Stimulated activated CD8-positive, alpha-beta memory T cell treated with anti-CD3 and anti-CD28 coated beads, Interleukin-7, amount 100 ng/mL, for 1 hour (primary cell): ENCODE measurements at places on chromosomes 3 and 15.
A peak's percentile ranks its signal among the peaks of the same experiment; 100 is the strongest.

- no peak for DNase-seq
These were observed 214.9 kb upstream of the WNT5A start for GRCh38 chr3:55701997-55702396.

GRCh38 chr3:57168151-57168550 lies 3.0 kb upstream of the IL17RD start:
- DNase-seq, result no peak

GRCh38 chr3:1823867-1824266 lies 274.8 kb upstream of the CNTN4 start:
- no peak for DNase-seq

- DNase-seq, result no peak
These were observed 94.2 kb upstream of the THRB start for GRCh38 chr3:24588629-24589512.

- no peak for DNase-seq
These were observed 21.3 kb downstream of the MDFIC2 start for GRCh38 chr3:70291097-70291482.

DNA sequence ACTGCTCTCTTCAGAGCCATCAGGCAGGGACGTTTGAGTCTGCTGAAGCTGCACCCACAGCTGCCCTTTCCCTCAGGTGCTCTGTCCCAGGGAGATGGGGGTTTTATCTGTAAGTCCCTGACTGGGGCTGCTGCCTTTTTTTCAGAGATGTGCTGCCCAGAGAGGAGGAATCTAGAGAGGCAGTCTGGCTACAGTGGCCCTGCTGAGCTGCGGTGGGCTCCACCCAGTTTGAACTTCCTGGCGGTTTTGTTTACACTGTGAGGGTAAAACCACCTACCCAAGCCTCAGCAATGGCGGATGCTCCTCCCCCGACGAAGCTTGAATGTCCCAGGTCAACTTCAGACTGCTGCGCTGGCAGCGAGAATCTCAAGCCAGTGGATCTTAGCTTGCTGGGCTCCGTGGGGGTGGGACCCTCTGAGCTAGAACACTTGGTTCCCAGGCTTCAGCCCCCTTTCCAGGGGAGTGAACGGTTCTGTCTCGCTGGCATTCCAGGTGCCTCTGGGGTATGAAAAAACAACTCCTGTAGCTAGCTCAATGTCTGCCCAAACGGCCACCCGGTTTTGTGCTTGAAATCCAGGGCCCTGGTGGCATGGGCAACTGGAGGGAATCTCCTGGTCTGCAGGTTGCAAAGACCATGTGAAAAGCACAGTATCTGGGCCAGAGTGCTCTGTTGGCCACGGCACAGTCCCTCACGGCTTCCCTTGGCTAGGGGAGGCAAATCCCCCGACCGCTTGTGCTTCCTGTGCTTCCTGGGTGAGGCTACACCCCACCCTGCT lies 21.1 kb upstream of the ST6GAL1 start:
- DNase-seq, result peak; percentile 55

GRCh38 chr15:45611305-45611704 lies 23.5 kb upstream of the SQOR start:
- no peak for DNase-seq

- no peak for DNase-seq
These were observed 229.2 kb downstream of the RYR3 start for GRCh38 chr15:33539825-33540573.

- no peak for DNase-seq
These were observed 121.8 kb upstream of the CADM2 start for GRCh38 chr3:84836961-84837360.

- no peak for DNase-seq
These were observed 28.4 kb upstream of the EPHB3 start for GRCh38 chr3:184532940-184533732.

- no peak for DNase-seq
These were observed 119.0 kb downstream of the XXYLT1 start for GRCh38 chr3:195151866-195152541.

GRCh38 chr3:42473083-42473932 lies 29.1 kb upstream of the VIPR1 start:
- DNase-seq, result no peak

GRCh38 chr3:159650726-159651125 lies 337.9 kb upstream of the IL12A start:
- no peak for DNase-seq

- DNase-seq, result no peak
These were observed 20.2 kb upstream of the PARP14 start for GRCh38 chr3:122660297-122660974.

- DNase-seq, result no peak
These were observed 114.7 kb upstream of the PLCL2 start for GRCh38 chr3:16770021-16770420.

DNA sequence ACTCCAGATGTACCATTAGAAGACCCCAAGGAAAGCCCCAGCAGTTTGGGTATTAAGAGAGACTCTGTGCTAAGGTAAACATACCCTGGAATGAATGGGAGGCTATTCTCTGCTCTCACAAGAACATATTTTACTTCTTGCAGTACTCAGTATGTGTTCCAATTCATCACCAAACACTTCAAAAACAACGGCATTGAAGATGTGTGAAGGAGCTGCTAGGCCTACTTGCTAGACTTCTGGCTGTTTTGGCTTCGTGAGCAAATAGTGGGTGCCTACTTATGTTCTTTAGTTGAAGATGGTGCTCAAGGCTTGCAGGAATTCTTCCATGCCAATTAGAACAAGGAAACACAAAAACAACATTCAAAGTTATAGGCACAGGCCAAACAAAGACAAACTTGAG lies 514.5 kb downstream of the ROBO1 start:
- DNase-seq, result no peak

- DNase-seq, result no peak
These were observed 7.8 kb downstream of the BNC1 start for GRCh38 chr15:83276661-83277060.

DNA sequence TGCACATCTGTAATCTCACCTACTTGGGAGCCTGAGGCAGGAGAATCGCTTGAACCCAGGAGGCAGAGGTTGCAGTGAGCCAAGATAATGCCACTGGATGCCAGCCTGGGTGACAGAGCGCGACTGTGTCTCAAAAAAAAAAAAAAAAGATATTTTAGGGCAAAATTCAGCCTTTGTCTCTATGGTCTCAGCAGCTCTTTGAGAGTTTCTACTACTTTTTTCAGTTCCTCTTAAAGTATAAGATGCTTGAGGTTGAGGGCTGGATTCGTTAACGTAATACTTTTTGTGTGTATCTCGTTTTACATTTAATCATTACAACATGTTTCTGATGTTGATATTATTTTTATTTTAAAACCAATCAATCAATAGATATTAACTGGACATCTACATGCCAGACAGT lies 381.2 kb upstream of the TBL1XR1 start:
- DNase-seq, result no peak

DNA sequence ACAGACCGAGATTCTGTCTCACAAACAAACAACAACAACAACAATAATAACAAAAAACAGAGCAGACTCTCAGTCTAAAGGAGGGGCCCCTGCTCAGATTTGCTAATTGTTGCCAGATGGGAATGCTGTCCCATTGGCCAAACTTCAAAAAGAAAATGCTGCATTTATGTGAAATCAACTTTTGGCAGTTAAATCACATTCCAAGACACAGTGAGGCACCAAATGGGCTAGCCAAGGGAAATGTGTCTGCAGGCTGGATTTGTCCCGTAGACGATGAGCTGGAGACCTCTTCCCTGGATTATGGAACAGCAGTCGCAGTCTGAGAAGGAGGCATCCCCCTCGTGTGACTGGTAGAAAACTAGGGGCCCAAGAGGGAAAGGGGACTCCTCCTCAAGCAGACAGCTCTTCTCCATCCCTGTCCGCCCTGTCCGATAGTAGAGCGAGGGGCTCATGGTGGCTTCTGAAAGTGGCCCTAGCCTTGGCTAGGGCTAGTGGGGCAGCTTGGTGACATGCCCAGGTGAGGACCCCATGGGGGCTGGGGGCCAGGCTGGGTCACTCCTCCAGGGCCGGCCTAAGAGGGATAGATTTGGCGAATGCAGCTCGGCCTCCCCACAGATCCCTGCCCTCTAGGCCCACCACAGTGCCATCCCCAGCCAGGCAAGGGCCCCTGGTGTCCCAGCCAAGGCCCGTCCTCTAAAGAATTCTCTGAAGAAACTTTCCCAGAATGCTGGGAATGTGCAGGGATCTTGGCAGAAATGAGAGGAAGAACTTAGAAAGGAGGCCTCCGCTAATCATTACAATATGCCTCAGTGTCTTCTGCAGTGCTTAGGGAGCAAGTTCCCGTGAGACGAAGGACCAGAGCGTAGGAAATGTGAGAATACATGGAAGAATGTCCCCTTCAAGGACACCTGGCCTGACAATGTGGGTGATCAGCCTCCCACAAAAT lies 2.0 kb downstream of the SLC22A14 start:
- DNase-seq, result no peak

GRCh38 chr15:34327906-34328305 lies 9.7 kb downstream of the SLC12A6 start:
- no peak for DNase-seq

DNA sequence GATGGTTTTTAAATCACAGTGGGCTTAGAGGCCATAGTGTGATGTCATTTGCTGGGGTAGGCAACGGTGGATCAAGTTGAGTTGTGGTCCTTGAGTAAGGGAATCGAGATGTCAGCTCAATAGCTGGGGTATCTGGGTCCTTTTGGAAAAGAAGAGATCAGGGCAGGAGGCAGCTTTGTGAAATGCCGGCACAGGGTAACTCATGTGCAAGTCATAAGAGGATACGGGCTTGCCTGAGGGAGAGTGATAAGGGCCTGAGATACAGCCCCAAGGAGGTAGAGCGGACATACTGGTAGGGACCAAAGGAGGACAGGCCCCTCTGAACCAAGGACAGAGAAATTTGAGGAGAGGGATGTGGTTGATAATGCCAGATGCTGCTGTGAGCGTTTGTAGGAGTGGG lies 4.2 kb upstream of the FAM131A start:
- no peak for DNase-seq

DNA sequence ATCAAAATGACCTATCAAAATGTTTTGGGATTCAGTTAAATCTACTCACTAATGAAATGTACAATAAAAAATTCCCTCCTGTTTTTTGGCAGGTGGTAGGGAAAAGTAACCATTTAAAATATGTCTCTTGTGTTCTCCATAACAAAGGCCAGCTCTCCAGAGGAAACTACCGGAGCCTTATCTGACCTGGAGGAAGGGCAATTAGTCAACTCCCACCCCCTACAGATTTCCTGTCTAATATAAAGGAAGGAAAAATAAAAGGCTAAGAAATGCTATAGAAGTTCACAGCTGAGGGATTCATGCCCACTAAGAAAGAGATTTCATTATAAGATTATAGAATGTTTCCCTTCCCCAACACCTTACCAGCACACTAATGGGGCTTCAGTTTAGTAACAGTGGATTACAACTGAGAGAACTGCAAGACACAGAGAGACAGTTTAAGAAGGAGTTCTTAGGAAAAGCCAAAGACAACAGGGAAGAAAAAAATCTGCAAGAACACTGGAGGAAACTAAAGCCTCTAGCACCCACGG lies 376.5 kb upstream of the KCNMB2 start:
- DNase-seq, result no peak

DNA sequence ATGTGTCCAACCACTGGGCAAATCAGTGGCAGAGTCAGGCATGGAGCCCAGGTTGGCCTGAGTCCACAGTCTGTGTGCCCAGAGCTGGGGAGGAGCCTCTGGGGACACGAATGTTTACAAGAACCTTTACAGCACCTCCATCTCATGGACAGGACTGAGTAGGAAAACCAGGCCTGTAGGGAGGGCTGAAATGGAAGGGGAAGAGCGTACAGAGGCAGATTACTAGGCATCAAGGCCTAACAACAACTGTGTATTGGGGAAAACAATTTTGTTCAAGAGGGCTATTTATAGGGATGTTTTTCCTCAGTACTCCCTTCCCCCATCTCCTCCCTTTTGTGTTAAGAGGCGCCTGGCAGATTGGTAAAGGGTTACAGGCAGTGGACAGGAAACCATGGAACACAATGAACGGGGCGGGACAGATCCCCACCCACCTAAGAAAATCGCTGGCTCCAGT lies 15.1 kb upstream of the ARHGAP31 start:
- no peak for DNase-seq

- DNase-seq, result no peak
These were observed 496.1 kb downstream of the FOXP1 start for GRCh38 chr3:71087143-71088018.
